ENCODE measurements at places on chromosomes 6 and 20.
A peak's percentile ranks its signal among the peaks of the same experiment; 100 is the strongest.

GRCh38 chr6:125310994-125311649, 9.4 kb upstream of the HDDC2 start:
- peak; percentile 31 for DNase-seq

GRCh38 chr20:38426006-38426897, 8.9 kb downstream of the SNHG17 start:
- DNase-seq = no peak

GRCh38 chr20:14336686-14337085, 726 bp downstream of the FLRT3 start:
- no peak for DNase-seq

DNA sequence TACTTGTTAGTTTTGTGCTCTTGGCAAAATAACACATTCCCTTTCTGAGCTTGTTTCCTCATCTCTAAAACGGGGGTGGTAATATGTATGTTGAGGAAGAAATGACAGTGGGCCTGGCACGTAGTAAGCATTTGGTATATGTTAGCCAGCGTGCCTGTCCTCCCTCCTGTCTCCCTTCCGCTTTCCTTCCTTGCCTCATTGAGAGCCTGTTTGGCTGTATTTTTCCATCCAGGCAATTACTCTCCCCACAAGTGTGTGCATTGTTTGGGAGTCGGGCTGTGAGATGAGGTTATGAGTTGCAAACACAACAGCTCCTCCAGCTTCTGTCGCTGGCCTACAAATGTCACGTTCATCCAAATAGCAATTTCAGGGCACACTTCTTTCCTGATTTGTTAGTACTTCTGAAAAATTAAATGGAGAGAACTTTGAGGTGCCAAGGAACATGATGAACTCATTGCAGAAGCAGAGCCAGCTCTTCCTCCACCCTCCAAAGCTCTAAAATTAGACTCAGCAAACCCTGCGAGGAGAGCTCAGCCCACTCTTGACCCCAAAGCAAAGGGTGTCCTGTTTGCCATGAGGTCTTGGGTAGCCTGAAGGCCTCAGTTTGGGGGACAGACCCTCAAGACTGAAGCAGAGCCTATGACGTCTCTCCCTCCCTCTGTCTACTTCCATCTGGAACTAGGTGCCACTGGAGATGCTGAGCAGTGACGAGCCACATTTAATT, 50.7 kb upstream of the TOX2 start:
- no peak for DNase-seq

DNA sequence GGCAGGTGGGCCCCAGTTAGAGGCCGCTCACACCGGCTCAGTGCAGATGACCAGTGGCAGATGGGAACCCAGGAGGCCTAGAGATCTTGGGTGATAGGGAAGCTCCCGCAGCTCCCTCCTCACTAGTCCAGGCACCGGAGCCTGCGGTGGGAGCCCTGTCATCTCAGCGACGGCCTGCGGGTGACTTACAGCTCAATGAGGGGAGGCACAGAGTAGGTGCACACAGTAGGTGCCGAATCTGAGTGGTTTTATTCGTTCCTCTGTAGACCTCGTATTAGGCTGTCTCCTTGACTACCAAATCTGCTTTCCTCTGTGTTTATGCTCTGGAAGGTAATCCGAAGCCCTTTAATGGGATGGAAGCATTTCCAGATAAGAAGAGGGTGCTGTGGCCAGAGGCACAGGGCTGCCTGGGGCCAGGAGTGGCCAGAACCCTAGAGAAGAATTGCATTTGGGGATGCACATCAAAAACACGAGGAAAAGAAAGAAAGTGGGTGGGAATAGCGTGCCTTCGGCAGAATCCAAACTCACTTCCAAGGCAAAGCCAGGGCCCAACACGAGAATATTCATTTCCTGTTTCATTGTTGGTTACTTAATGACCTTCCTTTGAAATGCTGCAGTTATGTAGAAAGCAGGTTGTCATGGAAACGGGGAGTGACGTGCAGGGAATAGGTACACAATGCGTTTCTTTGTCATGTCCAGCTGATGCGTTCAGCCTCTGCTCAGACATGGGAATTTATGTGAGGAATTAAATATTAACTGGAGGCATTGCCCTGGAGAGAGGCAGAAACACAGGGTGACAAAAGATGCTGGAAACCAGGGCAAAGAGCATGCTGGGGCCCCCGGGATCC, 24.7 kb downstream of the MYT1 start:
- no peak for DNase-seq

- DNase-seq = no peak
These were observed 57.7 kb upstream of the CD83 start for GRCh38 chr6:14059791-14060436.

DNA sequence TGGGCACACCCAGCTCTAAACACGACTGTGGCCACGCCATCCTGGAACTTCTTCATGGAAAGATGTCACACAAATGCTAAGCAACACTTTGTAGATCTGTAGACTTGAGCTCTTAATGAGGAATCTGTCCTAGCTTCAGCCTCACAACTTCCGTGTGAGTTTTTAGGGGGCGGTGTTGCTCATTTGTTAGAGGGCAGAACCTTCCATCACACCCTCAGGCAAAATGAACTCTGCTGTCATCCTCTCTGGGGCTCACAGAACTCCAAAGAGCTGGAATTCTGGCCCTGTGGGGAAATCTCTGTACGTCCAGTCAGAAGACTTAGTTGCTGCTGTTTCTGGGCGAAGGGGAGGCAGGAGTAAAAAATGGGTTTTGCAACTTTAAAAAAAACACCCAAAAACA, 49.8 kb downstream of the NRN1 start:
- DNase-seq = no peak

DNA sequence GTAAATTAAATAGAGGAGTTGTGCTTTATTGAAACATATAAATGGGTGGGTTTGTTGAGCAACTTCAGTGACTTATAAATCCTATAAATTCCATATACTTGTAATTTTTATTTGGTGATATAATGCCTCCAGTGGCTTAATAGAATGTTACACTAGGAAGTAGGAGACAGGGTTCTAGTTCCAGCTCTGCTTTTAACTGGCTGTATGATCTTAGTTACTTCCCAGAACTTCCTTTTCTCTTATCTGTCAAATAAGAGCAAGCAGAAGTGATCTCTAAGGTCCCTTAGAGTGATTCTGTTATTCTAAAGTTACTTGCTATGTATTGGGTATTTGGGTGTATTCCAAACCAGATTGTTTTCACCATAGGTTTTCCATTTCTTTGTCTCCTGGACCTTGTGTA, 10.2 kb downstream of the ZSCAN23 start:
- DNase-seq = no peak

- no peak for DNase-seq
These were observed 81.3 kb downstream of the AFDN start for GRCh38 chr6:167907837-167908681.

GRCh38 chr6:56359201-56359899, 112.0 kb upstream of the COL21A1 start:
- peak; percentile 6 for DNase-seq

DNA sequence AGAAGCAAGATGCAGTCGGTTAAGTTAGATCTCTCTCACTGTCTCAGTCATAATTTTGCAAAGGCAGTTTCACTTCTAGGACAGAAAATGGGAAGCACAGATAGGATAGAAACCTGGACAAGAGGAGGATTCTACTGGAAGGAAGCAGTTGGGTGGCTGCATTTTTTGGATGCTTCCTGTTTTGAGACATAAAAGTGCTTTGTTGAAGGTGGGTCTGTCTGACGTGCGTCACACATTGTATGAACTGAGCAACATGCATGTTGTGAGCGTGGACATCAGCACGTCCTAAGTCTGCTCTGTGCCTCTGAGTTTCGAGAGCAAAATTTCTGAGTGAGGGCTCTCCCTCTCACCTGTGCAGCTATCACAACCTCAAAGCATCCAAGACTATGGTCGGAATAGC, 68.7 kb upstream of the SNX9 start:
- no peak for DNase-seq

DNA sequence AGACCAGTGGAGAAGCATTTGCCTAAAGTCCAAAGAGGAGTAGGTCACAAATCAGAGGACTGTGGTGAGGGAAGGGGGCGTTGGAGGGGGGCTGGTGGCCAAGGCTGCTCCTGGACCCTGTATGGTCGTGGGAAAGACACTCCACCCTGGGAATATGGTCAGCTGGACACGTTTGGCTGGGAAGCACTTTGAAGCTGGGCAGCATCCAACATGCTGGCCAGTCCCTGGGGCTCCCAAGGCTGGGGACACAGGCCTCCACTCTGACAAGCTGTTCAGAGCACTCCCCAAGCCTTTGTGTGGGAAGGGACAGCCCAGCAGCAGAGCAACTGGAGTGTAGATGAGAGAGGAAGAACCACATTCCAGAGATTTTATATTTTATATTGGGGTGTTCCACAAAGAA, 203.2 kb downstream of the ANKRD60 start:
- DNase-seq = no peak

- no peak for DNase-seq
These were observed 85.9 kb downstream of the SMOC2 start for GRCh38 chr6:168526841-168527281.

DNA sequence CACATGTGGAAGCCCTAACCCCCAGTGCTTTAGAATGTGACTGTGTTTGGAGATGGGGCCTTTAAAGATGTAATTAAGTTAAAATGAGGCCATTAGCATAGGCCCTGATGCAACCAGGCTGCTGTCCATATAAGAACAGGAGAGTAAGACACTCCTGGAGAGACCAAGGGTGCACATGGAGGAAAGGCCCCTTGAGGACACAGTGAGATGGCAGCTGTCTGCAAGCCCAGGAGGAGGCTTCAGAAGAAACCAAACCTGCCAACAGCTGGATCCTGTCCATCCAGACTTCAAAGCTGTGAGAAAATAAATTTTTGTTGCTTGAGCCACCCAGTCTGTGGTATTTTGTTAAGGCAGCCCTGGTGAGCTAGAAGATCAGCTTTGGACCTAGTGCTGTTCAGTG, 16.8 kb upstream of the SNRPB2 start:
- no peak for DNase-seq

DNA sequence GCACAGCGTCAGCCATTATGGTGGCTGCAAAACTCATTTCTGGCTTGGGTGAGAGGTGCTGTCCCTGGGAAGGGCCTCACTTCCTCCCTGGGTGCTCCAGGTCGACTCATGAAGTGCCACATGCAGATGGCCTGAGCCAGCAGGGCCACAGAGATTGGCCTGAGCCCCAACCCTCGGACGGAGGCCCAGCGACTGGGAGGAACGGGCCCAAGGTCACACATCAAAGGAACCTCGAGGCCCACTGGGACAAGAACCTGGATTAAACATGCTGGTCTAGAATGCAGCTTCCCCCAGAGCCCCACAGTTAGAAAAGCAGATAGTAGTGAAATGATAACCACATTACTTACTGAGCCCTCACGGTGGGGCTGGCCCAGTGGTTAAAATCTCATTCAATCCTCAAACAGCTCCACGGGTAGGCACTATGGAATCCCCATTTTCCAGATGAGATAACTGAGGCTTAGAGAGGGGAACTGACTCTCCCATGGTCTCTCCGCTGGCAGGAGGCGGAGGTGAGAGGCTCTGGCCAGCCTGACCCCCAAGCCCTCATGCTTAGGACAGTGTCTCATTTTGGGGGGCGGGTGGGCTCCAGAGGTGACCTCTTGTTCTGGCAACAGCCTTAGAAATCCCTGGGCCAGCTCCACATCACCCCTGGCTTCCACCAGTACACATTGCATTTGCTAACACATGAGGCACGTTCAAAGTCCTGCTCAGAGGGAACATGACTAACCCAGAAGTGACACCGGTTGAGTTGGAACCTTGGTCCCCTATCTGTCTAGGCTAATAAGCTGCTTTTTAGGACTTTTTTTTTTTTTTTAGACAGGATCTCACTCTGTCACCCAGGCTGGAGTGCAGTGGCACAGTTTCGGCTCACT, 53.0 kb downstream of the SRC start:
- DNase-seq = no peak

DNA sequence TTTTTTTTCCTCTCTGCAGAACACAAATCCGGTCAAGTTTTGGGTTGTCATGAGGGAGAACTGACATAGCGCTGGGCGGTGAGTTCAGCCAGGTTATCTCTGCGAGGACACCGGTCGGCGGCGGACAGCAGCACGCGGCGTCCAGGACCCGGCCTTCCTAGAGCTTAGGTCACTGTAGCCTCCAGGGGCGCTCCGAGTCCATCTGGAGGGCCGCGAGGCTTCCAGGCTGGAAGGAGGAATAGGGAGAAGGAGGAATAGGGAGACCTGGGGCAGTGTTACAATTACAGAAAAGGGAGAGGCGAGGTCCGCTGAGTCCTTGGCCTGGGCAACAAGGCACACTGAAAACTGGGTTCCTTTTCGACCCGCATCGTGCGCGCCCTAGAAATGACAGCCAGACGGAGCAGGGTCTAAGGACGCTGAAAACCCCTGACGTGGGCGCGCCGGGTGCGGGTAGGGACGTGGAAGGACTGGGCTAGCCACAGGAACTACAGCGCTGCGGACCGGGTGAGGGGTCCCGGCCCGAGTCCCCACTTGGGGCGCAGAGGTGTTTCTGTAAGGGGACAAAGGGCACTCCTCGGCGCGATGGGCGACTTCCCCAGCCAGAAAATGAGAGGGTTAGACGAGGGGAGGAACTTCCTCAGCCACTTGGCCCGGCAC, 536 bp upstream of the FNDC1 start:
- no peak for DNase-seq

DNA sequence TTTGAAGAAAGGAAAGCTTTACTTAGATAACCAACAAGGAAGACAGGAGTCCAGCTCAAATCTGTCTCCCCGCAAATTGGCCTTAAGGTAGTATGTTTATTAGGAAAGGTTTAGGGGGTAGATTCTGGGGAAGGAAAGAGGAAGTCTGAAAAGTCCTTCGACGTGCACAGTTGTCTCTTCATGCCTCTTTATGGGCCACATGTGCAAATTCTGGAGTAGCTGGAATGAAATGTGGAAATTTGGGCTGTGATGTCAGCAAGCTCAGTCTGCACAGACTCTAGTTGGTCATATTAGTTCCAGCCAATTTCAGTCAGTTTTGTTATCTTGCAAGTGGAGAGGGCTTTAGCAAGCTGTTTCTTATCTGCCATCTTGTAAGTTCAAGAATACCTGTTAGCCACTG, 50.1 kb downstream of the NUP153 start:
- DNase-seq = no peak

DNA sequence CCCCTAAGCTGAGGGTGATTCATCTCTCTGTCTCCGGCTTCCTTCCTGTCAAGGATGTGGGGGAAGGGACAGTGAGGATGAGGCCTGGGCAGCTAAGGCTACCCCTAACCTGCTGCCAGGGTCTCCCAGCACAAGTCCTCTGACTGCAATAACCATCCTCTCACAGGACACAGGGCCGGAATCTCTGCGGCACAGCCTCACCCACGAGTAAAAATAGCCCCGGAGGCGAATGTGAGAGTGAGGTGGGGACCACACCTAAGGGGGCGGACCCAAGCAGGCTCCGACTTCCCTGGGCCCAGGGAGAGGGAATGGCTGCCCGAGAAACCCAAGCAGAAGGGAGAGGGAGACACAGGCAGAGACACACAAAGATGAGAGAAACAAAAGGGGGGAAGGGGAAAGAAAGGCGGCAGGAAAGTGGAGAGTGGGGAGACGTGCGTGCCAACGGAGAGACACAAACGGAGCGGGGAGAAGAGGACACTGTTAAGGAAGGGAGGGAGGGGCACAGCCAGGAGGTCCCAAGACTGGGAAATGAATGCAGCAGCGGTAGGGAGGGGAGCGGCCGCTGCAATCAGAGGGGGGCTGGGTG, 1.4 kb downstream of the CLIC1 start:
- no peak for DNase-seq

- no peak for DNase-seq
These were observed 24.0 kb upstream of the NPBWR2 start for GRCh38 chr20:64131406-64131805.
